Activated CD8-positive, alpha-beta memory T cell treated with anti-CD3 and anti-CD28 coated beads for 4 hours (primary cell): ENCODE measurements at places on chromosomes 11 and 22.

GRCh38 chr11:131656179-131656838 is 285.9 kb downstream of the NTM start:
- no peak for DNase-seq

GRCh38 chr11:5500393-5500801 is 9.4 kb downstream of the UBQLN3 start:
- no peak for DNase-seq

DNA sequence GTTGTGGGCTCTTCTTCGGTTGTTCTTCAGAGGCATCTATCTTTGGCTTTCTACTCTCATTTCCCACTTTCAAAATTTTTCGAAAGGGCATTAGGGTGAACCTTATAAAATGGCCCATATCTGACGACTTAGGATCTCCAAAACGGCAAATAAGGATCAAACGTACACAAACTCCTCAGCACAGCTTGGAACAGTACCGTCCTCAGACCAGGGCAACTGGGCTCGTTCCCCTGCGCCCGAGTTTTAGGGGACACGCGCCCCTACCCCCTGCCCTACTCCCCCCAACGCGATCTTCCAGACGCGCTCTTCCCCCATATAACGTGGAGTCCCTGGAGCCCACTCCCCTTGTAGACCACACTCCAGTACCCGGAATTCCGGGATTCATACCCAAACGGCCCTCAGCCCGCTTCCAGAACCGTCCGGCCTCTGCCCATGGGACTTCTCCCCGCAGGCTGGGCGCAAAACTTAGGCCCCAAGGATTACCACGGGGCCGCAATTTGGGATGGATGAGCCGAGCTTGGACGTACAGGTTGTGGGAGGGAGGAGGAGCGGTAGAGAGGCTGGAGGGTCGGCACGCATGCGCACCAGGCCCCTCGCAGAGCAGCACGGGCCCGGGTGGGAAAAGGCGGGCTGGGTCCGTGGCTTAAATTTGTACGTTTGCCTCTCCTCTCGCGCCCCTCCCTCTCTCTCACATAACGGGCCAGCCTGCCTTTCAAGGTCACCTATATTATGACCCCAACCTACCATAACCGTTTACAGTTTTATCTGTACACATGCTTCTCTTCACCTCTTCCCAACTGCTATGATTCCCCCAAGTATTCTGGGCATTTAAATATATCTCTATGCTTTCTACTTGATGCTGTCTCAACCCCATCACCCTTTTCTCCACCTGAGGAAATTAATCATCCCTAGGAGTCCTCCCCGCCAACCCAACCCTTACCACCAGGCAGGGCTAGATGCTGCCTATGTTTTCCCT is 3.4 kb downstream of the CCDC89 start:
- DNase-seq = peak; percentile 40

GRCh38 chr11:26777372-26777808 is 55.5 kb upstream of the SLC5A12 start:
- no peak for DNase-seq

DNA sequence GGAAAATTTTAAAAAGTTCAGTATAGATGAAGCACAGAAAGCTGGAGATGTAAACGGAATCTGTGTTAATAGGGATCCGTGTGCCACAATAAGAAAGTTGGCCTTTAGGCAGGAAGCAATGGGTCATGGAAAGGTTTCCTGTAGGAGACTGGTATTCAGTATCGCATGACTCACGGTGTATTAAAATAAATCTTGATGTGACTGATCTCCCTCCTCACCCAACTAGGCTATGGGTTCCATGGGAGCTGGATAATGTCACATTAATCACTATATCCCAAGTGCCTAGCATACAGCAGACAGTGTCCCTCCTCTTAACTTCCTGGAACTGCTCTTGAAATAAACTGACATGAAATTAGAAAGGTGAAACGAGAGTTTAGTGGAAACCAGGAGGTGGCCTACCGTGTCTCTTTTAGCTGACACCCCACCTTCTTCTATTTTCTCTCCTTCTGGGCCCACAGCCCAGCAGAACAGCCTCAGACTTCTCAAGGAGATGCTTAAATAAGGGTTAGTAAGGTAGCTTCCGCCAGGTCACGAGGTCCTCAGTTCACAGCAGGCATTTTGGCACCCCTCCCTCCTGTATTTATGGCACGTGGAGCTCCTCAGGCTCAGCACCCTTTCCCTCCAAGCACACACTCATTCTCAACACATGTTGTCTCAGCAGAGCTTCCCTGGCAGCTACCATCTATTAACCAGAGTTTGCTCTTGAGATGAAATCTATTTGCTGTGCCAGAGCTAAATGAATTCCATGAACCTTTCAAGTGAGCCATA is 118.8 kb downstream of the NXPE2 start:
- no peak for DNase-seq

DNA sequence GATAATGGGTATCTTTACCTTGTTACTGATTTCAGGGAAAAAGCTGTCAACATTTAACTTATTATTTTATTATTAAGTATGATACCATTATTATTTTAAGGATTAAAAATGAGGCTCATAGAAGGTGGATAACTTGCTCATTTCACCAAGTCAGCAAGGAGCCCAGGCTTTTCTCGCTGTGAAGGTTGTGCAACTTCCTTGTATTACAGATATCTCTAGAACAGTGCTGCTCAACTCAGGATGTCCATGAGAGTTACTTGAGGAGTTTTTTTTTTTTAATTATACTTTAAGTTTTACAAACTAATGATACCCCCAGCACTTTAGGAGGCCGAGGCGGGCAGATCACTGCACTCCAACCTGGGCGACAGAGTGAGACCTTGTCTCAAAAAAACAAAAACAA is 98.2 kb downstream of the INSC start:
- no peak for DNase-seq

- no peak for DNase-seq
Observed at GRCh38 chr11:92504534-92504933, 279.9 kb downstream of the FAT3 start.

DNA sequence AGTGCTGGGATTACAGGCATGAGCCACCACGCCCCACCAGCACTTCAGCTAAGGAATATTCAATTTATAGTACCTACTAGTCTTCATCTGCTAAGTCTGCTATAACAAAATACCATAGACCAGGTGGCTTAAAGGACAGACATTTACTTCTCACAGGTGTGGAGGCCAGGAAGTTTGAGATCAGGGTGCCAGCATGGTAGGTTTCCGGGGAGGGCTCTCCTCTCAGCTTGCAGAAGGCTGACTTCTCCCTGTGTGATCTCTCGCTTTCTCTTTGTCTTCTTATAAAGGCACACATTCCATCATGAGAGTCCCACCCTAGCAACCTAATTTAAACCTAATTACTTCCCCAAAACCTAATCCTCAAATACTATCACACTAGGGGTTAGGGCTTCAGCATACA is 433.0 kb downstream of the INSC start:
- no peak for DNase-seq

DNA sequence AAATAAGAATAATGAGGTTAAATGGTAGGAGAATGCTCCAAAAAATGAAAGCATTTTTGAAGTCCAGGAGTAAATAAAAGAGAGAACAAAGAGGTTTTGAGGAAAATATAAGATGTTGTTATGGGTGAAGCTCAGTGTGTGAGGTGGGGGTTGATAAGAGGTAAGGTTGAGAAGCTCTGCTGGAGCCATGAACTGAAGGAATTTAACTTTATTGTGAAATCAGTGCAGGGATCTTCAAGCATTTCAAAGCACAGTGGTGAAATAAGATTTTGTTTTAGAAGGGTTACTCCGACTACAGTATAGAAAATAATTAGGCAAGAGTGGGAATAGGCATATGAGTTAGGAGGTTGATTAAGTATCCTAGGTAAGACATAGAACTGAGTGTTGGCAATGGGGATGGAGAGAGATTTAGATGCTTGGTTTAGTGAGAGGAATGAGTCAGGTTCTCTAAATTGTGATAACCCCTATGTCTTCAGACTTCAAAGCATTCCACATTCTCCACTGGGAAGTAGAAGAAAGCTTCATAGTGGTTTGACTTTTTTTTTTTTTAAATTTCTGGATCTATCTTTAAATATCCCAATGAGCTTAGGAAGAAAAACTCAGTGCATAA is 403.2 kb downstream of the AASDHPPT start:
- no peak for DNase-seq

DNA sequence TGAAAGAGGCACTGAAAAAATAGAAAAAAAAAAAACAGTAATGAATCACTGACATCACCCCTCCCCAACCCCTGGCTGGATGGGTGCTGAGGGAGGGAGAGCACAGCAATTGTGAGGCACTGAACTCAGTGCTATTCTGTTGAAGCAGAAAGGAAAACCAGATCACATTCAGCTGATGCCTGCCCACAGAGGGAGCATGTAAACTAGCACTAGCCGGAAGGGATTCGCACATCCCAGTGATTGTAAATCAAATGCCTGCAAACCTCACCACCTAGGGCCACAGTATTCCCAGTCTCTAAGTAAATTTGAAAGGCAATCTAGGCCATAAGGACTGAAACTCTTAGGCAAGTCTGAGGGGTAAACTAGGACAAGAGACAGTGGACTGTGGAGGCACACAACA is 772.0 kb upstream of the CCDC179 start:
- no peak for DNase-seq

DNA sequence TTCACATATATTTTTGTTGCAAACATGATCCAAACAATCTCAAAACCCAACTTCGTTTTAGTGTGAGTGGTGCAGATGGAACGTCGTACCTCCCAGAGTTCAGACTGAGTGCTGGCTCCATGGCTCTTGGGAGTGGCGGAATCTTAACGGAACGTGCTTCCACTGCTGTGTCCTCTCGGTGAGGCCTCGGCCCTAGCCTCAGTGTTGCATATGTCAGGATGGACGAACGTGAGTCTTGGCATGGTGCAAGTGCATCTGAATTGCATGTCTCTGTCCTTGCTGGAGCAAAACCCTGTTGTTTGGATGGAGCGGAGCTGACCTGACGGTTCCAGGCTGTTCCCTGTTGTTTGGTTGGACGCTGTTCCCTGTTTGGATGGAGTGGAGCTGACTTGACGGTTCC is 306.8 kb downstream of the TBC1D22A start:
- DNase-seq = no peak

- DNase-seq = peak; percentile 59
Observed at GRCh38 chr11:727859-728748, 19.2 kb upstream of the TALDO1 start.

GRCh38 chr11:102932678-102933077 is 22.9 kb downstream of the MMP13 start:
- DNase-seq = no peak

DNA sequence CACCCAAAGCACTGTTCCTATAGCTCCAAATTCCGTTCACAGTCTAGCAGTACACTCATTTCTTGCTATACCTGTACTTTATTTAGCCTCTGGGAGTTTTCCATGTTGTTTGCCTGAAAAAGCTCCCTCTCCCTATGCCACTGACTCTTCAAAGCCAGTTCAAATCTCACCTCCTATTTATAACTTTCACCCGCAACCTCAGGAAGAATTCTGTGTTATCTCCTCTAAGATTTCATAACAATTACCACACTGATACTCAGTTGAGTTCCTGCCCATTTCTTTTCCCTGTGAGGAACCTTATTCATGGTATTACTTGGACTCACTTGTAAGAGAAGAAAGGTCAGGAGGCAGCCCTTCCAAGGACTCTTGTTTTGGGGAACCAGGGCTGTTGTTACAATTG is 25.2 kb downstream of the GDPD4 start:
- no peak for DNase-seq

DNA sequence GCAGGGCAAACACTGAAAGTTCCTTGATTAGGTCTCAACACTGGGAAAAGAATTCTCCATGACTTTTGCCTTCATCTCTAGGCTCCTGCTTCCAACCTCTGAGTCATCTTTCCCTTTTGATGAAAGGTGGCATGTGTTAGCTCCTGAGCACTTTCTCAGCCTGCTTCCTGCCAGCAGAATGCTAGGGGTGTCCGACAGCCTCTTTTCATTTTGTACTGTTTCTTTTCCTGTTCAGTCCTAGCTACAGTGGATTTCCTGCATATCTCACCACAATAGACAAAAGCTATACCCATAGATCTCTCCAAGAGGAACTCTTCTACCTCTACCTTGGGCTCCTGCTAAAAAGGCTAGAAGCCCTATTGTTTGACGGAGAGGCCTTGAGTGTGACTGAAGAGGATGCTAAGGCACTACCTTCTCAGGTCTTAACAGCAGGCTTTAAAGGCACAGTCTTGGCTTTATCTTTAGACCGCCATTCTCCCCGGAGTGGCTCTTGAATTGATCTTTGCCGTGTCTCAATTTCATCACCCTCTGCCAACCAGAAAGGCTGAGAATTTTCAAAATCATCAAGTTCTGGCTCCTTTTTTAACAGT is 145.5 kb downstream of the RBFOX2 start:
- DNase-seq = no peak

DNA sequence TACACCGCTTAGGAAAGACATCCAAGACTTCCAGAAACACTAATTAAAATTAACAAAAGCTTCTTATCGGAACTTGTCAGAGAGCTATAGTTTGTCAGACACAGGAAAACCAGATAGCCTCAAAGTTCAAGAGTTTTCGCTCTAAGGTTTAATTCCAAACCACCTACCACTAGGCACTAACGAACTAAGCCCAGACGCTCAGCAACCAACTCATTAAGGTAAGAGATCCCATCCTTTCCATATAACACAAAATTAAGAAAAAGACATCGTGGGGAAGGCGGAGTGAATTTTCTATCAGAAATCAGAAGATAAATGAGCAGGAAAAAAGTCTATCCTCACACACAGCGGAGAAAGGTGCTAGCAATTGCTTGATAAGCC is 382 bp downstream of the IMMP1L start:
- DNase-seq = no peak

- DNase-seq = no peak
Observed at GRCh38 chr22:17906978-17907747, 117.2 kb downstream of the MICAL3 start.

- DNase-seq = no peak
Observed at GRCh38 chr11:22884217-22884616, 23.9 kb upstream of the CCDC179 start.

DNA sequence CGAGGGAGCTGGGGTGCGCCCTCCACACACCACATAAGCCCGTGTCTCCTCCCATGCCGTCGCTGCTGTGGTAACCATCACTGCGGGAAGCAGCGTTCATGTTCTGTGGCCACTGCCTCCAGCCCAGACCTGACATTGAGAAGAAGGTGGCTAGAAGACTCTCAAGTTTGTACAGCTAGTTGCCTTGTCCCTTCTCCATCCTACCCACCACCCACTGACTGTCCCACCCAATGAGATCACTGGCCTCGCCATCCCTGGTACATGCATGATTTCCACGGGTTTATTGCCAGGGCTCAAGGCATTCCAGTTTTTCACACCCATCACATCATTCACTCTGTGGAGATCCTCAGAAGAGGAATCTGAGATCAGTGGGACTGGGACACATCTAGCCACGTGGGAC is 33.0 kb downstream of the AHNAK start:
- no peak for DNase-seq

- no peak for DNase-seq
Observed at GRCh38 chr11:68893282-68893681, 10.3 kb downstream of the MRPL21 start.

DNA sequence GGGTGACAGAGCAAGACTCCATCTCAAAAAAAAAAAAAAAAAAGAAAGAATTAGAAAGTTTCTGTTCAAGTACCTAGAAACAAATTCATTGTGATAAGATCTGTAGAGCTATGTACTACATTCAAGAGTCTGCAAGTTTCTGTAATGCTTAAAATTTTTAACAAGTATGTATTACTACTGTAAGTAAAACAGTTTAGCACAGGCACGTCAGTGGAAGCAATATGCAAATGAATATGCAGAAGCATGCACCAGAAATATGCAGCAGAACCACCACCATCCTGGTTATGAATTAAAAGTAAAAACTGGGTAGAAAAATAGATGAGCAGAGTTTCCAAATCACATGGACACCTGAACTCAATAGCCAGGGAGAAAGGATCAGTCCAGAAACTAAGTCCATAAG is 19.3 kb downstream of the SBF2 start:
- no peak for DNase-seq

GRCh38 chr11:62885137-62885750 is 4.5 kb downstream of the SLC3A2 start:
- no peak for DNase-seq
